ENCODE measurements at places on chromosomes 1 and 21.

- no peak for DNase-seq
Measured at GRCh38 chr1:207673399-207673798, 28.5 kb downstream of the CR1L start.

GRCh38 chr1:209227171-209227570, 356.3 kb upstream of the CAMK1G start:
- no peak for DNase-seq

DNA sequence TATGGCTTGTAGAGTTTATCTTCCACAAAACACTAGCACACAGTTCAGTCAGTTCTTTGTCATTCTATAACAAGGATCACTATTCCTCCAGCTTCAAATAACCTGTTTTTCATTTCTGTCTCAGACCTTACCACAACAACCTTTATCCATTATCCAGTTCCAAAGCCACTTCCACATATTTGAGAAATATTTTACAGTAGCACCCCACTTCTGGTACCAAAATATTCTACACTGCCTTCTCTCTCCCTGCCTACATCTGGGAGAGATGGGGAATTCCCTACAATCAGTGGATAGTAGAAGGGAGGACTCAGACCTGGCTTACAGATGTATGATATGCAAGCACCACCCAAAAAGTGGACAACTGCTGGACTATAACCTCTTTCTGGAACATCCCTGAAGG, 651.4 kb downstream of the ADGRL2 start:
- no peak for DNase-seq

- no peak for DNase-seq
Measured at GRCh38 chr1:109388884-109389637, 8.7 kb downstream of the SORT1 start.

DNA sequence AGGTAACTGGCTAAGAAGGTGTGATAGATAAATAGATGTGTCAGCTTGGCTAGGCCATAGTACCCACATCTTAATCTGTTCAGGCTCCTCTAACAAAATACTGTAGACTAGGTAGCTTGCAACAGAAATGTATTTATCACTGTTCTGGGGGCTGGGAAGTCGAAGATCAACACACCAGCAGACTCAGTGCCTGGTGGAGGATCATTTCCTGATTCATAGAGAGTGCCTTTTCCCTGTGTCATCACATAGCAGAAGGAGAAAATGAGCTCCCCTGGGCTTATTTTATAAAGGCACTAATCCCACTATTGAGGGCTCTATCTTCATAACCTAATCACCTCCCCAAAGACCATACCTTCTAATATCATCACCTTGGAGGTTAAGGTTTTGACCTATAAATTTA, 532.7 kb upstream of the OLFM3 start:
- no peak for DNase-seq

DNA sequence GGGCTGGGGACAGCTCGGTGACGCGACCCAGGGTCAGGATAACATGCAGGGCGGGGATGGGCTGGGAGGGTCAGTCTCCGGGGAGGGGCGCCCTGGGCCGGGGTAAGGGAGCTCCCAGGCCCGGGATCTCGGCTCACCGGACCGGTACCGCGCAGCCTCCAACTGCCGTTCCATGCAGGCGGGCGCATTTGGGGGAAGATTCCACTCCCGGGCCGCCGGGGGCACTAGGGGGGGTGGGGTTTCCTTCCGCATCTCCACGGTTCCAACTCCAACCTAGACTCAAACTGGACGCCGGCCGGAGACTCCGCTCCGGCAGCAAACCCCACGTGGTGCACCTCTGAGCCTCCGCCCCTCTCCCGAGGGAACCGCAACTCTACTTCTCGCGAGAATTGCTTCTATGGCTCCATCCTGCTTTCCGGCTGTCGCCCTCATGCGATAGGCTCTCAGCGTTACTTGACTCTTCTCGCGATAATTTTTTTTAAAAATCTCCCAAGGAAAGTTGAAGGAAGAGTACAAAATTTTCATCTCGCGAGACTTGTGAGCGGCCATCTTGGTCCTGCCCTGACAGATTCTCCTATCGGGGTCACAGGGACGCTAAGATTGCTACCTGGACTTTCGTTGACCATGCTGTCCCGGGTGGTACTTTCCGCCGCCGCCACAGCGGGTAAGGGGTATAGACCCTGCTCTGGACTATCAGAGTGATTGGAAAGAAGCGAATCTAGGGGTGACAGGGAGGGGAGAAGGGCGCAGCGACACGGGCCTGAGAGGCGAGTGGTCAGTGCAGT, at the start of the genes ATP5PB and WDR77:
Gene ATP5PB, plus strand, starts transcription at position 547 of the 785 bp plus-strand sequence. Its CDS starts 78 bp downstream, at position 625.
Gene WDR77, minus strand, starts transcription at position 339 of the 785 bp plus-strand sequence. Its CDS starts 87 bp downstream, at position 252.
- peak; percentile 100 for DNase-seq

- DNase-seq, result peak; percentile 42
Measured at GRCh38 chr1:184753608-184754475, 816 bp downstream of the EDEM3 start.

DNA sequence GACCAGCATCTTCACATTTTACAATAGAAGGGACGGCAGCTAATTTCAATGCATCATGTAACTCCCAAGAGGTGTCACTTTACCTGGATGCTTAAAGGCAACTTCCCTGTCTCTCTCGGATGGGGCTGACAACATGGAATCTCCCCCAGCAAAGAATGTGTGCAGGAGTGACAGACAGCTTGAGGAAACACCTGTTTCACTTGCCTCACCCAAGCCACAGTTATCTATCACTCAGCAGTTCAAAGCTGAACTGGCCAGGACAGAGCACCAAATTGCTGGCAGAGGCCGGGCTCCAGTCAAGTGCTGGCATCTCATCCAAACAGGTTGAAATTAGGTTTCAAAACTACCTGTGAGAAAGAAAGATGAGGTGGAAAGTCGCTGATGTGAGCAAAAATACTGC, 538.0 kb upstream of the PLXNA2 start:
- DNase-seq, result no peak

GRCh38 chr1:218488986-218489385, 143.8 kb downstream of the TGFB2 start:
- DNase-seq, result peak; percentile 89

DNA sequence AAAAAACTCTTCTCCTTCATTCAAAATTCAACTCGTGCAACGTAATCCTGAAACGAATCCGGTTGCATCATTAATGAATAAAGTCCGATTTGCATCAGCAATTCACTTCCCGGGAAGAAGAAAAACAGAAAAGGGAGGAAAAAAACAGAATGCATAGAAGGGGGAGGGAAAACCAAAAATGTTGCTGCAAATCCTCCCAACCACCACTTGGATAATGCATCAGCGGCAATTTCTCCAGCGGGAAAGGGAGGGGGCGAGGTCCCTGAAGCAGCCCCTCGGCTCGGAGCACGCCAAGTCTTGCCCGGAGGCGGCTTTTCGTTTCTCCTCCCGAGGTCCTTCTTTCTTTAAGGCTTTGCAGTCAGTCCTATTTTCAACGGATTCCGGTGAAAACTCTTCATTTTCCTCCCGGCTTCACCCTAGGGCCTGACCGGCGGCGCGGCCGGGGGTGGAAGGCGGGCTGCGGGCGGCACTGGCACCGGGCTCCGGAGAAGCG, 723 bp downstream of the CDC42BPA start:
- peak; percentile 59 for DNase-seq

GRCh38 chr1:86084998-86085397, 71.6 kb downstream of the COL24A1 start:
- DNase-seq, result no peak

DNA sequence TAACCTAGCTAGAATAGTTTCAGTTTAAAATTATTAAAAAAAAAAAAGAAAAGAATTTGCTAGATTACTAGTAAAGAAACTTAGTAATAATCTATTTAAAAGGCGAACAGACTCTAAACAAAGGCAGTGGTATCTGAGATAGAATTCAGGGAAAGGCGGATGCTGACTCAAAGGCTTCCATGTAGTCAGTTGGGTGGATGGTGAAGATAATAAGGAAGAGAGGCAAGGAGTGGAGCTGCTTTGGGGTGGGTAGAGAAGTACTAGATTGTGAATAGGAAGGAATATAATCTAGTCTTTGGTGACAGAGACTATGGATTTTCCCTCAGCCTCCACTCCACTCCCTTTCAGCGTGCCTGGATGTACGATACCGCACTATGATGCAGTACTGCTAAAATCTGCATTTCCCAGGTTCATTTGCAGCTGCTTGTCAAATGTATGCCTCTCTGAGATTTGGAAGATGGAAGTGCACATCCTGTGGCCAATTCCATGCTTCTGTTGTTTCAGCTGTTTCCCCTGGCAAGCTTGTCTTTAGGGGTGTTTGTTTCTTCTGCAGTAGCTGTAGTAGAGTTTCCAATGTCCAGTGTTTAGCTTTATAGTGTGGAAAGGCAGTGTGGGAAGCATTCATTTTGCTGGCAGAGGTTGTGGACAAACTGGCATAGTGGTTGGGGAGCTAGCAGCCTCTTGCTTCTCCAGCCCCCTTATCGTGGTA, 184.6 kb upstream of the NRIP1 start:
- no peak for DNase-seq

GRCh38 chr21:25619198-25619597, 11.9 kb upstream of the MRPL39 start:
- no peak for DNase-seq

GRCh38 chr1:226604560-226605317, 56.2 kb downstream of the STUM start:
- no peak for DNase-seq

DNA sequence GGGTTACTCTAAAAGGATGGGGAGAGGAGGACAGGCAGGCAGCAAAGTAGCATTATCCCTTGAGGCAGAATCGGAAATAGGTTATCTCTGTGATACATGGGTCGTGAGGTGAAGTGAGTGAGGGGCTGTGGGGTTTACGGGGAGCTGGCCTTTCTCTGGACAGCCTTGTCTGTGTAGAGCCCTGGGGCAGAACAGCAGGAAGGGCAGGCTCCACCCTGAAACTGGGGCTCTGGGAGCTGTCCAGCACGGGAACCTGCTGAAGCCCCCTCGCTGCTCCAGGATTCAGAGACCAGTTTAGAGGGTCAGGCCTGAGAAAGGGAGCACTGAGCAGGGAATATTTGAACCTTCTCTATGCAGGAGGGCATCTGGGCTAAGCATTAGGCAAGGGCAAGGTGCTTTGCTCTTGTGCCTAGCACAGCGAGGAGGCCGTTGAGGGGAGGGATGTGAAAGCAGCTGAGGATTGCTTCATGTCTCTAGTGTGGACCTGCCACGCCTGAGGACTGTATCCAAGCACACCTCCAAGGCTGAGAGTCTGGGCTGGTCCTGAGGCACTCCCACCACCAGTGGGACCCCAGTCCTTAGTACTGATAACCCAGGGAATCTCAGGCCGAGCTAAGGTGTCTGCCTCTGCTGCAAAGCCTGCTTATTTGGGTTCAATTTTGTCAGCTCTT, 55.8 kb downstream of the NAV1 start:
- DNase-seq, result no peak

- DNase-seq, result peak; percentile 49
Measured at GRCh38 chr21:29359718-29360117, 61.0 kb downstream of the BACH1 start.

DNA sequence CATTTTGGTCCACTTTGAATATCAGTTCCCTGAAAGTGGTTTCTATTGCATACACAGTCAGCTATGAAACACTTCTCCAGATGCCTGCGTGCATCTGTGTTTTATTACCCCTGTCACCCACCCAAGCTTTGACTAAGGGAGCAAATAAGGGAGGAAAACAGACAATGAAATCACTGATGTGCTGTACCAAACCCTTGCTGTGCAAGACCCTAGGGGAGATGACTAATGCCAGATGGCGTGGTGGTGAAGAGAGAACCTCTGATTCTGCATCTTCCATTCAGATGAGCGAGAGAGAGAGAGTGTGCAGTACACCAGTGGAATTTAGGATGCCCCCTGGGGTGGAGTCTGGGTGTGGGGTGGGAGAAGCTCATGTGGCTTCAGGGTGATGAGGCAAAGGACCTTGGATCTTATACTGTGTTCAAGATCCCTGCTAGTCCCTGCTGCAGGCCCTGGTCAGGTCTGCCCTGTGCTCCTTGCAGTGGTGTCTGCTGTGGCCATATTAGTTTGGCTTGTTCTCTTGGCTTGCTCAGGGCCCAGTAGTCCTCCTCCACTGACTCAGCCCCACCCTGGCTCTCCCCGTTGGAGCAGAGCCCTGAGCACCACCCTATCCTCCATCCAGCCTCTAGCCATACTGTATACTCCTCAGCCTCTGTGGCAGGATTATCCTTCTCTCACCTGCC, 18.5 kb downstream of the CLCA1 start:
- no peak for DNase-seq

DNA sequence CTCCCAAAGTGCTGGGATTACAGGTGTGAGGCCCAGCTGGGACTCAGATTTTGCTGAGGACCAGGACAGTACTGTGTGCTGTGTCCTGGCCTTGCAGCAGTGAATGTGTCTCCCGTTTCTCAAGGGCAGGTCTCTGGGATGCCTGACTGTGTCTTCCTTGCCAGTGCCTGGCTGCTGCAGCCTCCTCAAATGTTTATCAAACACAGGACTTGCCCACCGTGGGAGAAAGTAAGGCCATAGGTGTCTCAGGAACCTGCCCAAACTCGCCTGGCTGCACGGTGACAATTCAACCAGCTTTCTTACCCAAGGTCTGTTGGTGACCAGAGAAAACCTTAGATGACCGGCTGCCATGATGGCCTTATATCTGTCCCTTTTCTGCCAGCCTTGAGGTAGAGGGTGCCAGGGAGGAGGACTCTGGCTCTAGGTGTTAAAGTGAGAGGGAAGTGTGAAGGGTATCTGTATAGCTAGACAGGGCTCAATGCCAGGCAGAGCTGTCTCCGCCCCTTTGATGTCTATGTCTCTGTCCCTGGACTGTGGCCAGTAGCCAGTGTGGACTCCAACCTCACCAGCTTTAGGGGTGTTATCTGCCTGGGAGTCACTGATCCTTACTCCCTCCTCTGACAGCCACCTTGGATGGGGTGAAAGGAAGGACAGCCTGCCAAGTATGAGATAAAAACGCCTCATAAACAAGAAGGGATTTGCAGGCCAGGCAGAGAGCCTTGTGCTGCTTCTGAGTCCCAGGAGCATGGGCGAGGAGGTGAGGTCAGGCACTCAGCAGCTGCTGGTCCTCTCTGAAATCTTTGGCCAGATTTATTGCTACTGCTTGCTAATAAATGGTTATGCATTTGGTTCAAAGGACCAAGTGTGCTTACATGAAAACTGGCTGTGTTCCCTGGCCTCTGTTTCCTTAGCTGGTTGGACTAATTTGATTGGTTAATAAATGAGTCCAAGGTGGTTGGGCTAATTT, 22.3 kb downstream of the IL6R start:
- peak; percentile 44 for DNase-seq

DNA sequence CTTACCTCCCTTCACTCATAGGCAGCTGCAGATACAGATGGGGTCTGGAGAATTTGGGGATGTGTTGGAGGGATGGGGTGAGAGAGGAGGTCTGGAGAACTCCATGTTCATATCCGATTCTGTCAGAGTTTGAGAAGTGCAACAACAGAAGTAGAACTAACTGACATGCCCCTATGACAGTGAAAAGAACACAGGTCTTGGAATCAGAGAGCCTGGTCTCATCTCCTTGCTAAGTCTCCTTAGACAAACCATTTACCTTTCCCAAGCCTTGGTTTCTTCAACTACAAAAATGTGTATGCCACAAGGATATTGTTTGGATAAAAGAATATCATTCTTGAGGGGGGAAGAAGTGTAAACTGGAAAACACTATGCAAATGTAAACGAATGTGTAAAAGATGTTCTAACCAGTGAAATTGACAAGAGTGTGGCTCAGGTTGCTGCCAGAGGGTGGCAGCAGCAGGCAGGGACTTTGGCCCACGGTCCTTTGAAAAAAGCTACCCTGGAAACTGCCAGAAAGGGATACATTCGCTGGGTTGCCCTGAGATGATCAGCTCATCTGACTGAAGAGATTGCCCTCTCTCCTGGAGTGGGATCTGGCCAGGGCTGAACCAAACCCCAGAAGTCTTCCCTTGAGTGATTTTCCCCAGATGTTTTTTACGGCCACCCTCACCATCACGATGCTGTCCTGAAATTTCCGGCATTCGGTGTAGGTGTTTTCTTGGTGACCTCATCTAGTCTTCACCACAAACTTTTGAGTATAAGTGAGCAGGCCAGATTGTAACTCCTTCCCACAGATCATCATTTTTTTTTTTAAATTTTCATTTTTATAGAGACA, 17.0 kb upstream of the CD2 start:
- peak; percentile 65 for DNase-seq

Data from kidney tubule cell (primary cell).